CD4-positive, alpha-beta T cell treated with Interleukin-21 for 1 hour (primary cell): ENCODE measurements at places on chromosomes 11 and 22.

- no peak for DNase-seq
These were observed 75.9 kb upstream of the WNT11 start for GRCh38 chr11:76282172-76282571.

DNA sequence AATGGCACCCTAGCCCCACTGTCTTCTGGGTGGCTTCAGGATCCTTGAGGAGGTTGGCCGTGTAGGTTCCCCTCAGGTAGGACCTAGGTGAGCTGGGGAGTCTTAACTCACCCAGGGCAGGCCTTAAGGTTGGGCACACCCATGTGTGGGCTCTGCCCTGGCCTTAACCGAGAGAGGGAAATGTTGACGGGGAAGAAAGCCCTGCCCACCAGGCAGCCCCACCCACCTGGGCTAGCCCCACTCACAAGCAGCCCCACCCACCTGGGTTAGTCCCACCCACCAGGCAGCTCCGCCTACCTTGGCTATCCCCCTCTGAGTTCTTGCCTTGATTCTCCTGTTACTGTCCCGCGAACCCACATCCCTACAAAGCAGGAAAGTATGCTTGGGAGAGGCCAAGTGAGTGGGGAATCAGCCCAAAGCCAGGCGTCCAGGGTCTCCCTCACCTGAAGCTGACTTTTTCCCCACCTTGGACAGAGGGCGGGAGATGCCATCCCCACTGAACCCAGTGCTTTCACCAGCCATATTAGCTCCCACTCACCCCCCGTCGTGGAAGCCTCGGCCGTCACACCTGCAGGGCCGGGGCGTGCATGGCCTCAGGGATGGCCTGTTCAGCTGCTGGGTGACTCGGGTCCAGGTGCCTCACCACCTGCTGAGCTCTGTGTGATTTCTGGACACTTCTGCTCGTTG lies at the start of gene MYEOV:
MYEOV (plus strand) TSS at position 337 of the 687 bp plus-strand sequence. CDS start 1,200 bp downstream, outside the sequence.
- DNase-seq, result peak; percentile 40

GRCh38 chr11:12090761-12091258 lies 19.6 kb upstream of the MICAL2 start:
- no peak for DNase-seq

GRCh38 chr11:122714484-122714883 lies 59.0 kb downstream of the UBASH3B start:
- DNase-seq, result no peak
